NCI-H446 (cell line): ENCODE measurements at places on chromosomes 4 and X.

DNA sequence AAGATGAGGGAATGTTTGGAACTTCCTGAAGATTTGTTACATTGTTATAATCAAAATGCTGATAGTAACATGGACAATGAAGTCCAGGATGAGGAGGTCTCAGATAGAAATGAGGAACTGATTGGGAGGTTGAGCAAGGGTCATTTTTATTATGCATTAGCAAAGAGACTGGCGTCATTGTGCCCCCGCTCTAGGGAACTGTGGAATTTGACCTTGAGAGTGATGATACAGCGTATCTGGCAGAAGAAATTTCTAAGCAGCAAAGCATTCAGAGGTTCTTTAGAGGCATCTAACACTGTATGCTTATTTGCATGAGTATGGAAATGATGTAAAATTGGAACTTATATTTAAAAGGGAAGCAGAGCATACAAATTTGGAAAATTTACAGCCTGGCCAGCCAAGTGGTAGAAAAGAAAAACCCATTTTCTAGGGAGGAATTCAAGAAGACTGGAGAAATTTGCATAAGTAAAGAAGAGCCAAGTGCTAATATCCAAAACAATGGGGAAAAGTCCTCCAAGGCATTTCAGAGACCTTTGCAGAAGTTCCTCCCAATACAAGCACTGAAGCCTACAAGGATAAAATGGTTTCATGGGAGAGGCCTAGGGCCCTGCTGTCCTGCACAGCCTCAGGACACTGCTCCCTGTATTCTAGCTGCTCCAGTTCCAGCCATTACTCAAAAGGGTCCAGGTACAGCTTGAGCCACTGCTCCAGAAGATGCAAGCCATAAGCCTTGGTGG, 483.0 kb upstream of the NDST4 start:
- no peak for DNase-seq

DNA sequence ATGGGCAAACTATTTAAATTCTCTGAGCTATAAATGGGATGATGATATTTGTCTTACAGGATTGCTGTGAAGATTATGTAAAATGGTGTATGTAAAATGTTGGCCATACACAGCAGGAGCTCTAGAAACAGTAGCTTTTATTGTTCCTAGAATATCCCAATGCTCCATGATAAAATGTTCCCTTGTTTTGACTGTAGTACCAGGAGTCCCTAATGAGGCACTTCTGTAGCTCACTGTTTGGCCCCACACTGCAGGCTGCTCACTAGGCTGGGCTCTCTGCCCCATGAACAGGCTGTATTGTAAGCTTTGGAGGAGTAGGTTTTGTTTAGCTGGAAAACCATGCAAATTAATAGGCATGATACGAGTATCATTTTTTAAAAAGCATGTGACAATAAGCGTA, 3.3 kb upstream of the FGA start:
- DNase-seq = no peak

DNA sequence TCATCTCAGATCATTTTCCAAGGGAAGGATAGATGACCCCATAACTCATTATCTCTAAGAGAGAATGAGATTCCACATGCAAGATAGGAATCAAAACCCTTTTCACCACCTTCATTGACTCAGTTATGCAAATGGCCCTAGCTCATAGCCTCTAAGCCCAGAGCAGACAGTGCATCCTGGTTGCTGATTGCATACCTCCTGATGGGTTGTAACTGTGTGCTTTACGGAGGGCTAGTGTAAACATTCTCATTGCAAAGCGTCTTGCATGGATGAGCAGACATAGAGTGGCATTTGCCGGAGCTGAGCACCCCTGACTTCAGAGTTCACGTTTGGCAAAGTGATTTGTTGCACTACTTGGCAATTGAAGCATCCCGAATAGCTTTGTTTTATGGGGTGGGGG, 151.0 kb downstream of the VCX3A start:
- no peak for DNase-seq

- no peak for DNase-seq
Measured at GRCh38 chr4:81647388-81647787, 175.7 kb upstream of the RASGEF1B start.

DNA sequence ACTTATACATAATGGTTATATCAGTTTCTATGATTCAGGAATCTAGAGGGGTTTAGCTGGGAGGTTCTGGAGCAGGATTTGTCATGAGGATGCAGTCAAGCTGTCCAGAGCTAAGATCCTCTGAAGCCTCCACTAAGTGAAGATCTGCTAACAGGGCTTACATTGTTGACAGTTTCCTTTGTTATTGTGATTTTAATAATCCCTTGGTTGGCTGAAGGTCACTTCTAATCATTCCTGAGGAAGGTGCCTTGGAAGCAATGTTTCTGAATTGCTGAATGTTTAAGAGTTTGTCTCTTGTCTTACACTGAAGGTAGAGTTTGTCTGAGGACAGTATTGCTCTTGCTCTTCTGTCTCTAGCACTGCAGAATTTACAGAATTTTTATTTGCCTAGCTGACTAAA, 41.3 kb downstream of the BANK1 start:
- DNase-seq = no peak

GRCh38 chr4:118842055-118842454, 6.1 kb upstream of the SEC24D start:
- no peak for DNase-seq

- DNase-seq = no peak
Measured at GRCh38 chr4:107546638-107547037, 173.4 kb downstream of the PAPSS1 start.

DNA sequence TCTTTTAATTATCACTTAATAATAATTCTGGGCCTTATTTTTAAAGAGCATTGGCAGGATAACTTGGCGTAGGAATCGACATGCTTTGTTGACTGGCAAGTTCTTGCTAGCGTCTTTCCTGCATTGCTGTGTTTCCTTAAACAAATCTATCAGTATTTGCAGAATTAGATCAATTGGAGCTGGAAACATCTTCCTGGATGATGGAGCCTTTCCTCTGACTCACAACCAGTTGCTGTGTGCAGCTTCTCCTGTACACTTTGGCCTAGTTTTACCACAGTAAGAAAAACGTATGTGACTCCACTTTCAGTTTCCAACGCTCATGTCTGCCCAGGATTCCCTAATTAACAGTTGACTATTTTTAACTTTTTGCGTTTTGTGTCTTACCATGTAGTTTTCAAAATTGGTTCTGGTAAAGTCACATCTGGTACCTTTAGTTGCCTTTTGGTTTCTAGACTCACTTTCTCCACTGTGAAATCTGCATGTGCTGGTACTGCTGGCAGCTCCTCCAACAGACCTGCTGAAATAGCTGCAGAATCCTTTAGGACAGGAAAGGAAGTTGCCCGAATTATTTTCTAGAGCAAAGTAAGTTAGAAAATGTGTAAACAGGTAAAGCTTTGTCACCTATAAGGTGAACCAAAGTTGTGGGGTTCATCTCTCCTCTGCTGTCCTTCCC, 553.2 kb upstream of the FAT1 start:
- DNase-seq = no peak

GRCh38 chrX:16946361-16946964, at the start of gene REPS2:
Gene REPS2, plus strand, starts transcription at chrX:16946658. Its CDS starts 204 bp downstream, at chrX:16946862.
- DNase-seq = peak; percentile 75

DNA sequence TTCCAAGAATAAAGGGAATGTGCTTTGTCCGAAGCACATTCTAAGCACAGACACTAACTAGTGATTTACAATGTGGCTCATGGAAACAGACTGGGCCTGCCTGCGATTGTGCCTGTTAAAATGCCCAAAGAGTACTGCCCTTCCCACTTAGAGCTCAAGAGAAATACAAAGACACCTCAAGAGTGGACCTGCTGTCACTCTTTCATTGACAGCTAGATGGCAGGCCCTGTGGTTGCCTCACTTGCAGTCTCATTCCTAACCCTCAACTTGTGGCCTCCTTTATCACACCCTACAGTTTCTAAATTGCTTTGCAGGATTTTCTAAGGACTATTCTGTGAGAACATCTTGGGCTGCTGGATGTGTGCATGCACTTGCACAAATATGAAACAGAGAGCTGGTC, 331.0 kb upstream of the EMCN start:
- DNase-seq = peak; percentile 23

DNA sequence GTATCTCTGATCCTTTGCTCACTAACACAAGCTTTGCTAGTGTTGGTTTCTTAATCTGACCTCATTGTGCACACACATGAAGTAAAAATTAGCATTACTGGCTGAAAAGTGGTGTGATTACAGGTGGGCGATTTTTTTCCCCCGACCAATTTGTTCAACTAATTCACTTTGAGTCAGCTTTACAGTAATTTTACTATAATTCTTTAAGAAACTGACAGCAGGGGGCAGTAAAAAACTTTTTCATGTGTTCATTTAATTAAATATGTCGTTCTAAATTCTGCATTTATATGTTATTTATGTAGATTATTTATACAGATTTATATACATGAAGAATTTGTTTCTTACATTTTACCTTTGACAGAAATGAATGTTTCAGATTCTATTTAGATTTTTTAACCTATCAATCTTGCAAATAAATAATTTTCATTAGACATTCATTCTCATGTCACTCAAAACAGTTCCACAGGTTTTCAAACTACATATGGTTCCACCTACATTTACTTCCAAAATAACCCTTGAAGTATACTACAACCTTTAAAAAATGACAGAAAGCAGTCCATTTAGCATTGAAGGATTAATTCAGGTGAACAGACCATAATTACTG, 17.5 kb downstream of the PALLD start:
- peak; percentile 32 for DNase-seq
